ENCODE measurements at places on chromosomes 16 and 17.
A peak's percentile ranks its signal among the peaks of the same experiment; 100 is the strongest.

- no peak for DNase-seq
Measured at GRCh38 chr16:78635807-78636206, 536.4 kb downstream of the WWOX start.

GRCh38 chr17:79808763-79809529 lies 12.1 kb upstream of the CBX8 start:
- DNase-seq, result peak; percentile 47

- peak; percentile 94 for DNase-seq
Measured at GRCh38 chr17:79728169-79728907, 2.4 kb upstream of the ENPP7 start.

- no peak for DNase-seq
Measured at GRCh38 chr16:23934610-23935236, 98.9 kb downstream of the PRKCB start.

- no peak for DNase-seq
Measured at GRCh38 chr17:72634621-72635020, 457.9 kb downstream of the SLC39A11 start.
